ENCODE measurements at places on chromosomes 6 and 20.

DNA sequence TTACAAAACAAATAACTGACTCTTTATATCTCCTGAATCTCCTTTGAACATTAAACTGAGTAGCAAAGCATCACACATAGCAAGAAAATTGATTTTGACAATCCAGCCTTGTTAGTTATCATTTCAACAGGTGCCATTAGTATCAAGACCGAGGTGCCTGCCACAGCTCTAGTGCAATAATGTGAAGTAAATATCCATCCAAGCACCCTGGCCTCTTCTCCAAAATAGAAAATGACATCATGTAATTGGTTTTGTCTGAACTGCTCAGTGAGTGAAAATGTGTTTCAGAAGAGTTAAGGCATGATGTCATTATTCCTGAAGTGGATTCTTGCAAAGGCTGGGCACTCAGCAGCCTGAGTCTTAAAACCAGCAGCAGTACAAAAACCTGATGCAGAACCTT is 341.4 kb downstream of the PLCB1 start:
- no peak for DNase-seq

DNA sequence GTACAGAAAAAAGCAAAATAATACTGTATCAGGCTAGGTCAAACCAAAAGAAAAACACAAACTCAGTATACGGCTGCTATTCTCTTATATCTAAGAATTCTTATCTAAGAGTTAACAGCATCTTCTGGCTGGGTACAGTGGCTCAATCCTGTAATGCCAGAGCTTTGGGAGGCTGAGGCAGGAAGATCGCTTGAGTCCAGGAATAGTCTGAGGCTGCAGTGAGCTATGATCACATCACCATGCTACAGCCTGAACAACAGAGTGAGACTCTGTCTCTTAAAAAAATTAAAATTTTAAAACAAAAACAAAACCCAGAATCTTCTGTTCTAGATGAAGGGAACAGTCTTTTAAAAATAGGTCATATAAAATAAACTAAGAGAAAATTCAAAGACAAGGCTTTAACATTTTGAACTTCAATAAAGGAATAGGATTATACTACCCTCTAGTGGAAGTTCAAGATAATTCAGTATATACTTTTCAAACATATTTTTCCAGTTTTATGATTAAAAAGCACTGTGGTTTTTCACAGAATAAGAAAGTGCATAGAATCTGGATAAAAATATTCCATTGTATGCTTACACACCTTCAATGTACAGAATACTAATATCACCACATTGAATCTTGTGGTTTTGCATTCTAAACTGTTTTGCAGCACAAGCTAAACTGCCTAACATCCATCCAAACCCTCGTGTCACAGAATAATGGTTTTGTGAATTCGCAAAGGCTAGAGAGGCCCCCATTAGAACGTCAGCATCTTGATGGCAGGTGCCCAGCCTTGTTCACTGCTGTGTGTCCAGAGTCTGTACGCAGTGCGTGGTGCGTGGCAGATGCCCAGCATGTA is 39.3 kb downstream of the DTNBP1 start:
- no peak for DNase-seq

GRCh38 chr6:35184580-35185301 is 29.0 kb upstream of the SCUBE3 start:
- DNase-seq: no peak

DNA sequence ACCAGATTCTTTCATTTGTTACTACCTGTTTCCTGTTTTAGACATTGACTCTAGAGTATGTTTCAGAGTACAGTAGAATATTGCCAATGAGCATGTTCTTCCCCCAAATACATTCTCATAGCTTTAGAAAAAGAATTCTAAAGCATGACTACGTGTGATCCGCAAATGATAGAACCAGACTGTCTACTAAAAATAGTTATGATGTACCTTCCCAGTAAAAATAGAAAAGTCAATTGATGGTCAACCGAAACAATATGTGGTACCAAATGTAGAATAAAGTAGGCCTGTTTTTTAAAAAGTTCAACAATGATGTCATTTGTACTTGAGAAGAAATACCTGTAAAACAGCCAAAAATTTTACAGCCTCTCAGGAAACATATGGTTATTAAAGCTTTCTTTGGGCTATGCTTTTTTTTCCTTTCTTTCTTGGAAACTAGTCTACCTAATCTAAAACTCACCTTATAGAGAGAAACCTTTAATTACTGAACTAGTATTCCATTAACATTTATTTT is 130.1 kb upstream of the MTHFD1L start:
- DNase-seq: no peak

DNA sequence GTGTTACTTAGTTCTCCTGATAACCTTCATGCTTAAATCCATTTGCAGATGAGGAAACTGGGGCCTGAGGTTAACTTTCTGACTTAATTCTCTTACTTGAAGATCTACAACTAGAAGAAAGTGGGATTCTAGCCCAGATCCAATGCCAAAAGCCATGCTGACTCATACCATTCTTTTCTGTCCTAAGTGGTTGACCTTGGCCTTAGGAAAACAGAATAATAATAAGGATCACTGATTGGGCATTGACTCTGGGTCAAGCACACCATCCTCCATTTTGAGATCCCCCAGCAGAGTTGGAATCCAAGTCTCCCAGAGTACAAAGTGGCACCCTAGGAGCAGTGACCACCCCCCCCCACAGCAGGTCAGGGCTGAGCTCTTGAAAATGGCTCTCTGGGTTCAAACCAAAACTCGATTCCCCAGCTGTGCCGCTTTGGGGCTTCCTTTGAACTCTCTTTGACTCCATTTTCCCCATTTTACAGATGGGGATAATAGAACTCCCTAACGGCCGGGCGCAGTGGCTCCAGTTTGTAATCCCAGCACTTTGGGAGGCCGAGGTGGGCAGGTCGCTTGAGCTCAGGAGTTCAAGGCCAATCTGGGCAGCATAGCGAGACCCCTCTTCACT is 12.8 kb upstream of the ZNF217 start:
- no peak for DNase-seq

GRCh38 chr20:2930538-2930937 is 57.3 kb downstream of the PTPRA start:
- no peak for DNase-seq

DNA sequence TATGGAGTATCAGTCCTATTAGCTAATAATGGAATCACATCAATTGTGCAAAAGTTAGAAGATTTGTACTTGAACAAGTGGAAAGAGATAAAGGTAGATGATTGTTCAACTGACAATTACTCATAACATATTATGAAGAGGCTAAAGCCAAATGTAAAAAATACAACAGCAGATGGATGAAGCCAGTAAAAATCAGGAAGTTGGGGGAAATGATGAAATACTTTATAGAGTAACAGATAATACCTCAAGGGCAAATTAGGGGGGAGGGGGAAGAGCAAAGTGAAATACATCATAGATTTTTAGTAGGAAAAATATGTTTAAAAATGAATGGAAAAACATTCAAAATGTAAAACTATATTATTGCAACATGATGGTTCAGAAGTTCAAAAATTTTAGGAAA is 114.0 kb downstream of the PDSS2 start:
- DNase-seq: no peak

- no peak for DNase-seq
Measured at GRCh38 chr6:156713548-156713947, 63.6 kb upstream of the ARID1B start.

DNA sequence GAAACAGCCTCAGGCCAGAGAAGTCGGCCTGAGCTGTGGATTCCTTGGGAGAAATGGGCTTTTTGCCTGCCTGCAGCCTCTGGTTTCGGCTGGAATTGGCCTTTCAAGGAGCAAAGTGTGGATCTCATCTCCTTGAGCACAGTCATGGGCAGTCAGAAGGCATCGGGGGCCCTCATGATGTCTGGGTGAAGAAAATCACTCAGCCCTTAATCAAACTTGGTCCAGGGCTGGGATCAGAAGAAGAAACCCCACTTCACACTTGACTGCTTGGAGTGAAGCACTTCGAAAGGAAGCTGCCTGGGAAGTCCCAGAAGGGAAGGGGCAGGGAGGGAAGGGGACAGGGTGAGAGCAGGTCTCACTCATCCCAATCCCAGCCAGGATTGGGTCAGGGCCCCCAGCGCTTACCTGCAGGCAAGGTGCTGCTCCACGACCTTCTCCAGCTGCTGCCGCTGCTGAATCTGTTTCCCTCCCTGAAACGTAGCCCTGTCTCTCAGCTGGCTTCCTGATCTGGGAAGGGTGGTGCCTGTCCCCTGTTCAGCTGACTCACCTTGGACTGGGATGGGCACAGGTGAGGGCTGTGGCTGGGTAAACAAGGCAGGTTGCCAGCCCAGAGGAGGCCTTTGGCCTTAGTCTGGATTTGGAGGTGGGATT is at the start of gene SDCBP2:
Gene SDCBP2 (minus strand): TSS at position 460 of the 651 bp plus-strand sequence. CDS start 8,723 bp downstream, outside the sequence.
- DNase-seq: no peak

GRCh38 chr6:33792981-33793380 is 4.1 kb upstream of the LEMD2 start:
- DNase-seq: no peak

DNA sequence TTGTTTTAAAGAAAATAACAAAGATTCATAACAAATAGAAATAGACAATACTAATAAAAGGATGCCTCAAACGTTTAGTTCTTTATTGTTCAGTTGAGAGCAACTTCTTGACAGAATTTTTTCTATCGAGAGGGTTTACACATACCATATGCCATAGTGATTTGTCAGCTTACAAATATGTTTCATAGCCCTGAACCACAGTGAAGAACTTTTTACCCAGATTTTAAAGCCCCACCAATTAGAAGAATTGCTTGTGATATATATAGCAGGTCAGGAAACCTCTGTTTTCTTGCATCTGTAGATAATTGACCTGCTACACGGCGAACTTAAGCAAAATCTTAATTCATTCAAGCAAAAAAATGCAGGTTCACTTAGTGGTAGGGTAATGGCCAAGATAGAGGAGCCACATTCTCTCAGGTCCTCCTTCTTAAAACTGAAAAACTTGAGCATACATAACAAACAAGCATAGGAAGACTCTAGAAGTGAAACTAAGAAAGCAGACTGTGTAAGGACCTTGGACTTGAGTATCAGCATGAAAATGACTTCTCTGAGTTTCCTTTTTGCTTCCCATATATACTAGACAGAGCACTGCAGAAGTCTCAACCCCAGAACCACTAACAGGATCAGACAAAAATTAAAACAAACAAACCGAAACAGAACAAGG is 39.5 kb downstream of the CRISP1 start:
- DNase-seq: no peak

DNA sequence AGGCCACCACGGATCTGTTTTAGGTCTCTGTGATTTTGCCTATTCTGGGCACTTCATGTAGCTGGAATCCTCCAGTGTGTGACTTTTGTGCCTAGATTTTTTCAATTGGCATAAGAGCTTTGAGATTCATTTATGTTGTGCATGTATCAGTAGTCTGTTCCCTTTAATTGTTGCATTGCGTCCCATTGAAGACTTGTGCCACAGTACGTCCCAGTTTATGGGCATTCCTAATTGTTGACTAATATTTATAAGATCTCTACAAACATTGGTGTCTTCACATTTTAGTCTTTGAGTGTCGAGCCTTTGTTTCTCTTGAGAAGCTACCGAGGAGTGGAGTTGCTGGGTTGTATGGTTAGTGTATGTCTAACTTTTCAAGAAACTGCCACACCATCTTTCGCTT is 704 bp upstream of the FAM210B start:
- no peak for DNase-seq

DNA sequence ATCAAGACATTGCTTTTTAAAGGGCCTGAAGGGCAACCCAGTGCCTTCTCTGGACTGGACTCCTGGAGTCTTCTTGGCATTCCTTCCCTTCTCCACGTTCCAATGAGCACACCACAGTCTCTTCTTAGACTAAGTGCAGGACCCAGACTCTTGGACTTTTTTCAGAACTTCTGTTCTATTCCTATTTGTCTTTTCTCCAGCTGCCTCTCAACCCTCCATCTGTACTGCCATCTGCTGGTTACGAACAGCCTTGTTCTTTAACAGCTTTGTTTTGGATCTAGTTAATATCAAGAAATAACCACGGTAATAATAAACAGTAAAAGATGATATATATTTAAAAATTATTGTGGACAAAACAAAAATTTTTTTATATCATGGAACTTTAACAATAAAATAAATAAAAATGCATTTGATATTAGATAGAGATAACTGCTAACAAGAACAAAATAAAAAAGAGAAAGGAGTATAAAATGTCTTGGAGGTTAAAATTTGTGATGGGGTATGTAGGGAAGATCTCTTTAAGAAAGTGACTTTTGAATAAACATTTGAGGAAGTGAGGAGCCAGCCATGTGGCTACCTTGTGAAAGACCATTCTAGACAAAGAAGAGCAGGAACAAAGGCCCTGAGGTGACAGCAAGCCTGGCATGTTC is 105.1 kb upstream of the HCRTR2 start:
- no peak for DNase-seq

DNA sequence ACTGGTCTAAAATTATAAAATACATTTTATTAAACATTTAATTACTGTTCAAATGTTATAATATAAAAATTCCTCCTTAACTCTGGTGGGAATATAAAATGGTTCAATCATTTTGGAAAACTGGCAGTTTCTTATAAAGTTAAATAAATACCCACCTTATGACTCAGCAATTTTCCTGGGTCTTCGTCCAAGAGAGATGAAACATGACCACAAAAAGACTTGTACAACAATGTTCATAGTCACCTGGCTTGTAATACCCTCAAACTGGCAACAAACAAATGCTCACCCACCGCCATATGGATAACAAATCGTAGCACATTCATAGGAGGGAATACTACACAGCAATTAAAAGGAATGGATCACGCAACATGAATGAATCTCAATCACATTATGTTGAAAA is 66.0 kb upstream of the RIN2 start:
- no peak for DNase-seq

Measured in caudate nucleus (tissue), 63 donors.